ENCODE measurements at places on chromosomes 12 and 14.

GRCh38 chr12:95129115-95129514 is 55.7 kb upstream of the NR2C1 start:
- no peak for DNase-seq

GRCh38 chr14:95597784-95598211 is 62.9 kb downstream of the GLRX5 start:
- DNase-seq: no peak

DNA sequence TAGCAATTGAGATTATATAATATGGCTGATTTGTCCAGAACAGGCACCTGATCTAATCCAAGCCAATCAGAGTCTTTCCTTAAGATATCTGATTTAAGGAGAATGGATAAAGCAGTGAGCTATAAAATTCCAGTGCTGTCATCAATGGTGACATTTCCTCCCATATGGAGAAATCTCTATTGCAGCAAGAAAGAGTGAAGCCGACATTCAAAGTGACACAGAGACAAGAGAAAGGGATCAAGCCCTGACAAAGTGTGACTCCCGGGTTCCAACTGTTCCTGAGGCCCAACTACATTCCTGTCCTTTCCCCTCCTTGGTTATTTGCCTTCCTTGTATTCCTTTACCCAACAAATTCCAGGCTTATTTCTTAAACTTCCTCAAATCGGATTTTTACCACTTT is 430.0 kb upstream of the SOX5 start:
- DNase-seq: no peak

DNA sequence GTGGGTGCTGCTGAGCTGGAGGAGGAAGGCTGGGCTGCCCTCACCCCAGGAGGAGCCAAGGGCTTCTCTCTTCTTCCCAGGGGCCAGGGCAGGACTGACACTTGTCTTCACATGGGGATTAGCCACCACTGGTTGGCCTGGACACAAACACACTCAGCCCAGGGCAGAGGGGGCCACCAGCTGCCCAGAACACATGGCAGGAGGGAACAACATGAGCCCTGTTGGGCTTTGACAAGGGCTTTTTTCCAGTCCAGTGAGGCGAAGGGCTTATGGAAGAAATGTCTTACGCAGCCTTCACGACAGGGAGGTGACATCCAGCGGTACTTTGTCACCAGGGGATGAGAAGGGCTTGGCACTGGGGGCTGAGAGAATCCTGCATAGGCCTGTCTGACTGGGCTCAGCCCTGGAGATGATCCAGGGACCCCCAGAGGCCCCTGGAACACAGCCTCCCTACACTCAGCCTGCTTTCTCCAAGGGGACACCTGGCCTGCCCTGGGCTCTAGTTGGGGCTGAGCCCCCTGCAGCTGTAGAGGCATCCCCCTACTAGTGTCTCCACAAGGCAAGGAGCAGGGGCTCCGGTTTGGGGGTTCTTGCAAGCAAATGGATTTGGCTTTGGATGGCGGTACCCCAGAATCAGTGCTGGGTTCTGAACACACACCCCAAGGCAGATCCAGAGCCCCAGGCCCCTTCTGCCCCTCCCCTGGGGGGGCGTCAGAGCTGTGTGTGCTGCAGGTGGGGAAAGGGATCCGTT is 18.9 kb downstream of the ARL6IP4 start:
- no peak for DNase-seq

- peak; percentile 25 for DNase-seq
Measured at GRCh38 chr12:65602610-65603295, 221.5 kb upstream of the HMGA2 start.

GRCh38 chr14:34035177-34035933 is 84.5 kb upstream of the EGLN3 start:
- DNase-seq: no peak

- DNase-seq: no peak
Measured at GRCh38 chr12:65638324-65638723, 186.0 kb upstream of the HMGA2 start.

- no peak for DNase-seq
Measured at GRCh38 chr12:109863847-109864712, 16.3 kb downstream of the GLTP start.

DNA sequence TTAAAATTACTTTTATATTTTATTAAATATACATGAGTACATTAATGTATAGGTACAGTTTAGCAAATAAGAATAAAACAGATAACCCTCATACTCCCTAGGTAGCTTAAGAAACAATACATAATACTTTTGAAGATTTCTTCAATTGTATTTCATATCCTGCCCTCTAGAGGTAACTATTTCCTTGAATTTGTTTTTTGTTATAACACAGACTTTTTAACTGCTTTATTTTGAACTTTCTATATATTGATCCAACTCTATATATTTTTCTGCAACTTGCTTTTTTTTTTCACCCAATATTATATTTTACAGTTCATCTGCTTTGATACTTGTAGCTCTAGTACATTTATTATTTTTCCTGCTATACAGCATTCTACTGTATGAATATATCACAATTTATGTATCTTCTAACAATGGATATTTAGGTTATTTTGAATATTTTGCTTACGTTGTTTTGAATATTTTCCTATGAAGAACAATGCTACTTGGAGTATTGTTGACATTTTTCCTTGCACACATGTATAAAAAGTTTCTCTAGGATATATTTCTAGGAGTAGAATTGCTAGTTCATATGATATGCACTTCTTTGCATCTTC is 72.8 kb upstream of the ABCD2 start:
- DNase-seq: no peak

DNA sequence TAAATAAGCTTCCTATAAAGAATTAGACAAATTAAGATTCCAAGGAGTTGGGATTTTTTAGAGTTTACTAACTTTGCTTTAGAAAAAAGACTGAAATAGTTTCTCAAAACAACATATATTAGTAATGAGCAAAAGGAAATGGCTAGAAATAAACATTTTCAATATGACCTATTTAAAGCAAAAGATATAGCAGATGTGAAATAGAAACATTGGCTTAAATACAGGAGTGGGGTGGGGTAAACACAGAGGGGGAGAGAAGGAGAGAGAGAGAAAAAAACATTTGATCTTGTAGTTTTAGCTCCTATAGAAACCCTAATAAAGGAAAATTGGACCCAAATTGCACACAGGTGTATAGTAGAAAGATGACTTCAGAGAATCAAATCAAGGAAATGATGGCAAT is 794.5 kb downstream of the MED13L start:
- no peak for DNase-seq

DNA sequence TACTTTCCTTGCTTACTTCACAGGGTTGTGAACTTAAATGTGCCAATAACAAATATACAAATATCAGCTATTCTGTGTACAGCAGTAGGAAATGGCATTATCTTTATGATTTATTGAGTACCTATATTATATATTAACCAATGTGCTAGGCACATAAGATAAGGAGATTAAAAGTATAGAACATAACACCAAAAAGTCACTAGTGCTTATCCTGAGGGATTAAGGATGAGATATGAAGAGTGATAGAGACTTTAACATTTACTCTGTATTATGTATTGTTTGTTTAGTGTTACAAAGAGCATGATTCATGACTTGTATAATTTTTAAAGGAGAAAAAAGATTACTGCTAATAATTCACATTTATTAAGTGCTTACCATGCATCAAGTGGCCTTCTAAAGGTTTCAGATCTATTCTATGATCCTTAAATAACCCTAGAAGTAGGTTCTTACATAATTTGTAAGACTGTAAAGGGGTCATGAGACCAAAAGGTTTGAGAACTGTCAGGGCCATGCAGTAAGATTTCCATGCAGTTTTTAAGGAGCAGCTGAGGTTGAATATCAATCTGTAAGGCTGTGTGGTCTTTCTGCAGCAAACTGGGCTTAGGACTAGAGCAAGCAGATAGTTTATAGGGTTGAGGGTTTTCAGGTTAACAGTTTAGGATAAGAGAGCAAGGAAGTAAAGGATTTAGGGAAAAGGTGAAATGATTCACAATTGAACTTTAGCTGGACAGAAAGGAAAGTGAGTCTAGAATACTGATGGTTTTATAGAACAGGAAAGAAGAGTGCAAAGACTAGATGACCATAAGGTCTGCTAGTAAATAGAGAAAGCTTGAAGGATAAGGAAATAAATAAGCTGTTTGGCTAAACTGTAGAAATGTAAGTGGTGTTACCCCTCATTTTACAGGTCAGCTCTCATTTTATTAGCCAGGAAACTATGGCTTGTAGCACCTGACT is 7.0 kb downstream of the PYROXD1 start:
- no peak for DNase-seq

DNA sequence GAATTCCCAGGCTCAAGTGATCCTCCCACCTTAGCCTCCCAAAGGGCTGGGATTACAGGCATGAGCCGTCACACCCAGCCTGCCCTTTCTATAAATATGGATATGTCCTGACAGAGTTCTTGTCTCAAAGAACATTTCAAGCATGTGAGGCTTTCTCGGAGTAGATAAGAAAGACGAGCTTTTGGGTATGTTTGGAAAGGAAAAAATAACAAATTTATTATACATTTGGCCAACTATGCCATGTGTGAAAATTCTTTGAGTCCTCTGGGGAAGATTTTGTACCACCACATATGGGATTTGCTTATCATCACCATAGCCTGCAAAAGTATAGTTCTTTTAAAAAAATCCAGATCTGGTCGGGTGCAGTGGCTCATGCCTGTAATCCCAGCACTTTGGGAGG is 23.7 kb upstream of the MYBPC1 start:
- DNase-seq: no peak

- DNase-seq: no peak
Measured at GRCh38 chr12:84698576-84699333, 213.8 kb downstream of the SLC6A15 start.

- DNase-seq: no peak
Measured at GRCh38 chr12:108235985-108236263, 103.2 kb downstream of the CMKLR1 start.

DNA sequence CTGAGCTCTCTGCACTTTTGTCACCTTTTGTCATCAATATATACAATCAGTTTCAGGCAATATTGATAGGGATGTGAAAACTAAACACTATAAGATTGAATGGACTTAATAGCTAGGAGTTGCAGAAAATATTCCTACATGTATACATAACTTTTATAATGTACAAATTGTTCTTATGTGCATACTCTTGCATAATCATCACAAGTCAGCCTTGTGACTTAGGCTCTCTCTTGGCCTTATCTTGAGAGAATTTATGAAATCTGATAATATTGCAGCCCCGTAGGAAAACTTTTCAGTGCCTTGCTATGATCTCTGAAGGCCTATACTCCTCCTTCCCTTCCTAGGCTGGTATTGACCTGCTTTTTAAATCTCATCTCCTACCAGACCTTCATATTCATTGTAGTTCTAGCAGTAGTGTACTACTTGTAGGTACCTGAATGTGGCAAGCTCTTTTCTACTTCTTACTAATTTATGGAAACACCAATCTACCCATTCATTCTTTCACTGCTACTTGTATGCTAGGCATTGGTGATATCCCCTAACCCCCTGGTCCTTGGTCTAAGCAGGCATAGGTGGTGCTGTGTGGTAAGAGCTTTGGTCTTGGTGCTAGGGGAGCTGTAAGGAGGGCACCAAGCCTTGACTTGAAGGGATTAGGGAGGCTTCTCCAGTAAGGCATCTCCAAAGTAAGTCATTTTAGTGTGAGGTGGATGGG is 100.0 kb downstream of the PRKCH start:
- DNase-seq: no peak

DNA sequence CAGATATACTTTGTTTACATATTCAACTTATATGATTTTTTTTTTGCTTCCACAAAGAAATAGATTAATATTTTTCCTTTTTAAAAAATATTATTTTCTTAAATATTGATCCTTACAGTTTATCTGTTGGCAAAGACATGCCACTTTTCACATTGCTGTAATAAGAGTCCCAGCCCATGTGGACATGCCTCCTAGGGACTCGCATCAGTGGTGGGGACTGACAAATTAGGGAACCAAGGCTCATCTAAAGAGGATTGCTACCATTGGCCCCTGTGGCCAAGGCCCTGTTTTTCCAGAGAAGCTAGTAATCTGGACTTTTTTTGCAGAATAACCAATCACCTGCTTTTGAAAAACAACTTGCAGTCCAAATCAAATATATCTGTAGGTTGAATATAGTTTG is 27.8 kb upstream of the BMAL2 start:
- no peak for DNase-seq

- DNase-seq: no peak
Measured at GRCh38 chr12:80032946-80033345, 66.4 kb upstream of the OTOGL start.

DNA sequence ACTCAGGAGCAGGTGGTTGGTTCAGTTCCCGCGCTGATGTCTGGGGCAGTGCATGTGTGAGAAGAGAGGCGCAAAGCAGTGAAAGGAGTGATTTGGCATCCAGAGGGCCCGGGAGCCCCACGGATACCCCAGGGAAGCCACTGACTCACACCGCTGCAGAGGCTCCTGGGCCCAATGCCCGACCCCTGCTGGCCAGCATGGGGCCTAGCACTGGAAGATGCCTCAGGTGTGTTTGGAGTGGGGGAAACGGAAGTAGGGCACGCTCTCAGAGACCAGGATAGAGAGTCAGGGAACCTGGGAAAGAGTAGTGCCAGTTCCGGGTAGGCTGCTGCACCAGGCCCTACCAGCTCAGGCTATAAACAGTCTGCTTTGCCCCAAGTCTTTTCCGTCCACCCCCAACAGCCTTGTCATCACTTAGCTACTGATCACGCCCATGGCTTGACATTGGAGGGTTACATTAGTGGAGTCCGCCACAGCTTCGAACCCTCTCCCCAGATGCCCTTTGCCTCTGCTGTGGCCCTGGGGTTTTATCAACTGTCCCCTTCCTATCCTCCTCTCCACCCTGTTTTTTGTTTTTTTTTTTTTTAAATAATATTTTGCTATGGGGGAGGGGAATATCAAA is 9.5 kb upstream of the CSAD start:
- no peak for DNase-seq

GRCh38 chr14:73818821-73819220 is 32.8 kb upstream of the PTGR2 start:
- no peak for DNase-seq

DNA sequence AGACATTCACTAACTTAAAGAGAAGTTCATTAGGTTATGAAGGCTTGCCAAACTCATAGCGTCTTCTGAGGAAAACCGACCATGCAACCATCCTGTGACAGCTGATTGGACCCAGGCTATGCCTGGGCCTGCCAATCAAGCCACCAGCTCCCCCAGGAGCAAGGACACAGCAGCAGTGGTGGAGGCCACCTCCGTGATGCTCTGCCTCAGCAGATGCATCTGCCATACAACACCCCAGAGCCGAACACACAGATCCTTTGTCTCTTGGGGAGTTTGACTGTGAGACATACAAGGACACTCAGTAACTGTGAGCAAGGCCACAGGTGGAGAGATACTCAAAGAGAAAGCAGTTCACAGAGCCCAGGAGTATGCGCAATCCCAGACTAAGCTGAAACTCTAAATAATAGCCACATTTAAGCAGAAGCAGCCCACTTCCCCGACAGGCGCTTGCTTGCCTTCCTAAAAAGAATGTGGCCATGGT is 10.0 kb upstream of the CNIH1 start:
- DNase-seq: no peak

DNA sequence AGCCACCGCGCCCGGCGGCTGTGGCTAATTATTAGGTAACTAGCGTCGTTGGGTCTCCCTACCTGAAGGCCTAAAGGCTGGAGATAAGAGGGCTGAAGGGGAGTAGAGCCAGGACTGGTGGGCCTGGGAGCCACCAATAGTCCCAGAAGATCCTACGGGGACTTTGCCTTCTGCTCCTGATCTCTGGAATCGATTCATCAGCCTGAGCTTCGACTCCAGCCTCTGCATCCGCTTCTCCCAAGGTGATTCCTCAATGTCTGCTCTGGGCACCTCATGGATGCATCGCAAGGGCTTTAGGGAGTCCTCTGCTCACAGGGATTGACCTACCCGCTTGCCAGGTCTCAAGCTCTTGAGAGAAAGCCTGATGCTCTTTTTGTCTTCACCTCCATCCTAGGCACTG is 14.7 kb upstream of the KDM2B start:
- no peak for DNase-seq

Data from stimulated activated CD4-positive, alpha-beta T cell treated with anti-CD3 and anti-CD28 coated beads, Interleukin-1b, Interleukin-23, amount 100 ng/mL, for 24 hours (primary cell).